ENCODE measurements at places on chromosomes 1 and 21. TPM values are rescaled to one million over a fixed set of nuclear protein-coding genes. Genes with fewer than 3 reads are reported as not detected.

Gene CITED4
- 11.3 TPM for total RNA-seq

Gene DPT
- total RNA-seq: not detected

Gene SPRR5
- total RNA-seq: not detected

Gene HENMT1
- total RNA-seq: 2.2 TPM

Gene PEAR1
- total RNA-seq: 3.5 TPM

Gene ALX3
- total RNA-seq: not detected

Gene CDK18
- total RNA-seq: 19.7 TPM

Gene AVPR1B
- total RNA-seq: not detected

Gene HSD3B1
- total RNA-seq: not detected

Gene VHLL
- total RNA-seq: not detected

Gene PPM1J
- total RNA-seq: 2.8 TPM

Gene CLCA4
- total RNA-seq: 26.7 TPM

Gene TCHHL1
- total RNA-seq: not detected

Gene CFAP126
- not detected for total RNA-seq

Gene GJA4
- total RNA-seq: not detected

Gene PTPN14
- 55.7 TPM for total RNA-seq

Gene TLCD4
- 0.34 TPM for total RNA-seq

Gene PLA2G2C
- total RNA-seq: not detected

Gene GPATCH2
- 29.7 TPM for total RNA-seq

Gene NUF2
- 0.68 TPM for total RNA-seq

Gene ST6GALNAC3
- total RNA-seq: 3.8 TPM

Gene GFI1
- total RNA-seq: under 0.01 TPM

Gene LCE1C
- not detected for total RNA-seq

Gene MTARC1
- 5.7 TPM for total RNA-seq

Gene OXCT2
- 1.7 TPM for total RNA-seq

Gene TXNIP
- total RNA-seq: 34.3 TPM

Gene ZNF695
- total RNA-seq: 0.21 TPM

Gene PARP1
- total RNA-seq: 21.2 TPM

Gene TRNP1
- 10.7 TPM for total RNA-seq

Gene BRWD1
- 91.2 TPM for total RNA-seq

Gene HTR6
- not detected for total RNA-seq

Gene TESK2
- 3.1 TPM for total RNA-seq

Gene PRAMEF7
- total RNA-seq: not detected
